GM13976 (cell line): ENCODE measurements at places on chromosomes 2 and 18.

DNA sequence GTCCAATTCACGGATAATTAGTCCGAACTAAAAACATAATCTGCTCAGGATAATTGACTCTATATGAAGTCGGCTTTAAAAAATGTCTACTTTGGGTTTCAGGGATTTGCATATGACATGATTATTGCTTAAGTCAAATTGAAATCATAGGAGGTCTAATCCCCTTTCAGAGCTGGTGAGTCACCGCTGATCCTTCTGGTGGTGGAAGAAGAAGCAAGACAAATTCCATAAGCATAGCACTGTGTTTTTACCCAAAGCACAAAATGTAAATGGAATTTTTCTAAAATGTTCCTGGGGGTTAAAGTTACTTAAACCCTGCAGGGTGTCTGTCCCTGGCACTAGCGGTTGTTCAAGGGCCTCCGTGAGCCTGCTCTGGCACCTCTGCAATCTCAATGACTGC is 460.2 kb downstream of the LRATD1 start:
- DNase-seq: no peak

GRCh38 chr18:76613053-76613754 is 118.2 kb upstream of the ZNF516 start:
- DNase-seq: no peak

- no peak for DNase-seq
Observed at GRCh38 chr2:165791421-165792103, 2.5 kb downstream of the GALNT3 start.

GRCh38 chr18:57916684-57917083 is 113.6 kb upstream of the ATP8B1 start:
- DNase-seq: no peak

- DNase-seq: no peak
Observed at GRCh38 chr2:23387221-23387550, 2.2 kb downstream of the KLHL29 start.

DNA sequence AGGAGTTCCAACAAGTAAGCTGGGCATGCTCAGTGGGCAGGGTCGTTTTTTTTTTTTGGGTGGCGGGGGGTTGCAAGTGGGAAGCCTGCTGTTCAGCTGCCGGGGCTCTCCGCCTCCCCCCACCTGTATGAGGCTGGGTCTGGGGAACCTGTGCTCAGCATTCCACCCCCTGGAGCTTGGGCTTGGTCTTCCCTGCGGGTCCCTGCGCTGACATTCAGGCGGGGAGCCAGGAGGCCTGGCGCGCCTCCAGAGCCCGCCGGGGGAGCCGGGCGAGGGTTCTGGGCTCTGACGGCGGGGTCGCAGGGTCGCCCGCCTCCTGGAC is 822 bp upstream of the GPD2 start:
- DNase-seq: no peak

DNA sequence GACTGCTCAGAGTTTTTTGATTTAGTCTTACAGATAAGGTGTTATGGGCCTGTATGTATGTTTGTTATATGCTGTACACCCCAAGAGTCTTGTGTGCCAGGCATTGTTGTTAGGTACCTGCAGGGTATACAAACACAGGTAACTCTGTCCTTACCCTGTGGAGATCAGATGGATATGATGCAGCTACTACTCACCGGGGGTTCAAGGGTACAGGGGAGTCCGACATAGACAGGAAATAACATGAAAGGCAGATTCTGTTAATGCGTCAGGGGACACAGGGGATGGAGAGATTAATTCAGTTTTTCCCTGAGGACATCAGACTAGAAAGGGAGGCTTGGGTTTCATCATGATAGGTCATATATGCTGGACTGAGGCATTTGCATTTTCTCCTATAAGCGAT is 31.3 kb downstream of the TRAK2 start:
- no peak for DNase-seq
